ENCODE measurements at places on chromosomes 4 and X. TPM values are rescaled to one million over a fixed set of nuclear protein-coding genes. Genes with fewer than 3 reads are reported as not detected.

GRCh38 chr4:31236639-31237173 lies 516.5 kb downstream of the PCDH7 start:
- H3K4me3 ChIP-seq, result no peak overlapping the region
- no peak for DNase-seq
- no peak overlapping the region for H3K27ac ChIP-seq
- peaks cover 12% of the 10 kb centered on the region for H3K36me3 ChIP-seq
- H3K4me1 ChIP-seq, result peaks cover 33% of the 10 kb centered on the region
- no peaks in the 10 kb centered on the region for H3K27me3 ChIP-seq

GRCh38 chr4:119659576-119659975 lies 31.0 kb upstream of the PDE5A start:
- no peaks in the 10 kb centered on the region for H3K36me3 ChIP-seq
- H3K27ac ChIP-seq, result no peak overlapping the region
- no peaks in the 10 kb centered on the region for H3K4me1 ChIP-seq
- no peak overlapping the region for H3K4me3 ChIP-seq

The CTAG1B gene
- total RNA-seq, result not detected

GRCh38 chr4:147942729-147943128 lies 210.8 kb downstream of the ARHGAP10 start:
- H3K27ac ChIP-seq, result peak overlapping the region; percentile 1
- H3K4me1 ChIP-seq, result peaks cover 7% of the 10 kb centered on the region
- H3K4me3 ChIP-seq, result no peak overlapping the region
- H3K27me3 ChIP-seq, result no peaks in the 10 kb centered on the region
- no peak for DNase-seq

DNA sequence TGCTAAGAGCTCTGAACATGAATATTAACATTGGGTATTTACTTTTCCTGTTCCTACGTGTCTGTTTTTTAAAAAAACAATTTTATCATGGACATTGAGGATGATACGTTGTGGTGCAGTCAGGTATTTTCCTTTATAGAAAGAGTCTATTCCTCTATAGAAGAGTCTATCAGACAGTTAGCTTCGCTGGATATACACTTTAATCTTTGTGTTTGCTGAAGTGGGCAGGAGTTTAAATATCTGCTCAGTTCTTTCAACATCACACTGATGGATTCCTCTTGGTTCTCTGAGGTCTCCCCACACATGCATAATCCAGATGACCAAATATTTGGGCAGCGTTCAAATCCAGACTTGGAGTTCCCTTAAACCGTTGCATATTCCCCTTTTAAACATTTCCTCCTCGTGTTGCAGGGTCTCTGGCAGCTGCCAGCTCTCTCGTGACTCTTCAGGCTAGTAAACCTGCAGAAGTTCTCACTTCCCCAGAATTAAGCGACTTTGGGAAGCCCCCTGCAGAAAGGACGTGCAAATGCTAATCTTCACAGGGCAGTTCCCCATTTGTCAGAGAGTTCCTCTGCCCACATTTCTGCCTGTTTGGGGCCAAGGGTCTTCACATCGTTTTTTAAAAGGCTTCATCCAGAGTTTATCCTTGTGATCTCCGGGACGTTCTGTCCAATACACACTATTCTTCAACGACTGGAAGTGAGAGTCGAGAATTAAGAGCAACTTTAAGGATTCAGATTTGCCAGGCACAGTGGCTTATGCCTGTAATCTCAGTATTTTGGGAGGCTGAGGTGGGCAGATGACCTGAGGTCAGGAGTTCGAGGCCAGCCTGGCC lies 20.5 kb upstream of the DHRSX start:
- peak overlapping the region; percentile 66 for H3K27ac ChIP-seq
- no peaks in the 10 kb centered on the region for H3K36me3 ChIP-seq
- no peaks in the 10 kb centered on the region for H3K27me3 ChIP-seq
- no peak overlapping the region for H3K4me3 ChIP-seq

The IL13RA2 gene
- not detected for total RNA-seq

Data from WTC11 (cell line).